Stimulated activated CD8-positive, alpha-beta memory T cell treated with anti-CD3 and anti-CD28 coated beads, Interleukin-2, amount 100 ng/mL, for 48 hours (primary cell): ENCODE measurements at places on chromosomes 6 and 20.
A peak's percentile ranks its signal among the peaks of the same experiment; 100 is the strongest.

GRCh38 chr6:33298773-33299236, at the start of gene RGL2:
Gene RGL2, minus strand, starts transcription at chr6:33298942. Its CDS starts 332 bp downstream, at chr6:33298610.
- DNase-seq: peak; percentile 41

GRCh38 chr6:134520181-134521115, 202.5 kb upstream of the SGK1 start:
- DNase-seq: no peak

DNA sequence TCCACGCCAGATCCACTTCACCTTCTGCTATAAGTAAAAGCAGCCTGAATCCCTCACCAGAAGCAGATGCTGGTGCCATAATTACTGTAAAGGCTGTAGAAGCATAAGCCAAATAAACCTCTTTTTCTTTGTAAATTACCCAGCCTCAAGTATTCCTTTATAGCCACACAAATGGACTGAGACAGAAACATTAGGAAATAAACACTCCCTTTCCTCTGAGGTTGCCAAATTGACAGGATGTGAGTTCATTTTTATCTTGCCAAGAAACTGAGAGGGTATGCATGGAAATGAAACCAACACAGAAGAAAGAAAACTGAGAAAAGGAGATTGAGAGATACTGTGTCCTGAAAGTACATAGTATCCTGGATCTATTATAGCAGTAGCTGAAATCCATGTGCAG, 481.2 kb downstream of the HAO1 start:
- DNase-seq: no peak

DNA sequence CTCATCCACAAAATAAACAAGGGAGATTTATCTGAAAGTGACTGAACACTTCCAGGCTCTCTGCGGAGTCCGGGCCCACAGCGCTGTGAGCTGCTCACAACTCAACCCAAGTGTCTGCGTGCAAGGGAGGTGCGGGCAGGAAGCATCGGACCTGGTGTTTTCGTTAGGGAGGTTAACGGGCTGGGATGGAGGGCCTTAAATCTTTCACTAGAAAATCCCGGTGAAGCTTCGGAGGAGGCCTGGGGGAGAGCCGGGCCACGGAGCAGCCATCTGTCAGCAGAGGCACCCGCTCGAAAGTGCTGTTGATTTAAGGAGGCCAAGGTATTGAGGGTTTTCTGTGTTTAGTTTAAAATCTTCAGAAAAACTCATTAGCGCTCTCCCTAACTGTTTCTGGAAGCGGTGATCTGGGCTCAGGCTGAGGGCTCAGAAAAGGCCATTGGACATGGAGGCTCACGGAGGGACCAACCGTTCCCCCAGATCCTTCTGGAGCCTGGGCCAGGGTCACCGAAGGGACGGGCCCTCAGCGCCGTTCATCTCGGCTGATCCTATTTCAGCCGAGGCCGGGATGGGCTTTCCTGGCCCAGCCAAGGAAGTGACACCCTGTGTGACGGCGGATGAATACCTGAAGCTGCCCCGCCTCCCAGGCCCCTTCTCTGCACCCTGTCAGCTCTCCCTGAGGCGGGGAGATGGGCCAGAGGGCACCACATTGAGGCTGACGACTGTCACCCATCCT, 20.7 kb downstream of the GATA5 start:
- DNase-seq: no peak

- no peak for DNase-seq
These were observed 20.1 kb downstream of the SRC start for GRCh38 chr20:37365760-37366638.

GRCh38 chr20:60491051-60491581, 532.9 kb downstream of the CDH26 start:
- DNase-seq: no peak

- no peak for DNase-seq
These were observed 291.7 kb downstream of the SLC35F1 start for GRCh38 chr6:118198746-118199145.

GRCh38 chr6:89826029-89826528, 3.6 kb upstream of the CASP8AP2 start:
- DNase-seq: no peak

GRCh38 chr6:85464722-85465150, 14.9 kb downstream of the NT5E start:
- DNase-seq: peak; percentile 30

GRCh38 chr6:44682280-44682679, 294.8 kb downstream of the CDC5L start:
- no peak for DNase-seq

GRCh38 chr6:26401389-26401986, 587 bp upstream of the BTN3A1 start:
- DNase-seq: no peak

GRCh38 chr6:148343047-148343782, 577 bp downstream of the SASH1 start:
- no peak for DNase-seq

- no peak for DNase-seq
These were observed 3.3 kb downstream of the HNF4A start for GRCh38 chr20:44358776-44359175.

GRCh38 chr20:5480824-5481600, 164.3 kb upstream of the PROKR2 start:
- DNase-seq: no peak

GRCh38 chr20:49811825-49812506, 662 bp upstream of the SLC9A8 start:
- DNase-seq: no peak

DNA sequence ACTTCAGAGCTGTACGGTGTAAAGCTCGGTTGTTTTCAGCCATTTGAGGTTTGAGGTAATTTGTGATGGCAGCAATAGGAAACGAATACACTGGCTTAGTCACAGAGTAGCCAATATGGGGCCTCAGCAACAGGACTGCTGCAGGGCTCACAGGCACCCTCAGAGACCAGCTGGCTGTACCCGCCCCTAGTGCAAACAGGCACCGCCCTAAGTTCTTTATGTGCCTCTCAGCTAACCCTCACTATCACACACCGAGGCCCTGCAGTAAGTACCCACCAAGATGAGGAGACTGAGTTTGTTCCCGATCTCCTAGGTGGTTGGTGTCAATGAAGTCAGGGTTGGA, 11.2 kb upstream of the SERPINB9 start:
- DNase-seq: no peak

- DNase-seq: no peak
These were observed 150.7 kb upstream of the PLCB4 start for GRCh38 chr20:8918145-8918544.
